Hematopoietic multipotent progenitor cell treated with erythropoietin and hydrocortisone succinate and interleukin-3 and kit ligand, for 15 days (in vitro differentiated cells): ENCODE measurements at places on chromosomes 12 and 14.

GRCh38 chr14:51472881-51473280, 178.8 kb upstream of the FRMD6 start:
- no peak for DNase-seq

DNA sequence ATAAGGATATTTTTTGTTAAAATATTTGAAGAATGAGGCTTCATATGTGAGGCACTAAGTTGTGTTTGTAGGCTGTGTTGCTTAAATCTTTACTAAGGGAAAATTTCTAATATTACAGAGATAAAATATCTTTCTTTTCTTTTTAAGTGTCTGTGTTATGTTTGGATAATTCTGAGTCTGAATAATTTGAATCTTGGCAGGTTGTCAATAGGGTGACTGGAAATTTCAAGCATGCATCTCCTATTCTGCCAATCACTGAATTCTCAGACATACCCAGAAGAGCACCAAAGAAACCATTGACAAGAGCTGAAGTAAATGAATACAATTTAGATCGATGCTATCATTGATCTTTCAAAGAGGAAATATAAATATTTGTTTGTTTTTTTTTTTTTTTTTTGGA, 29.4 kb downstream of the TMPO start:
- no peak for DNase-seq

DNA sequence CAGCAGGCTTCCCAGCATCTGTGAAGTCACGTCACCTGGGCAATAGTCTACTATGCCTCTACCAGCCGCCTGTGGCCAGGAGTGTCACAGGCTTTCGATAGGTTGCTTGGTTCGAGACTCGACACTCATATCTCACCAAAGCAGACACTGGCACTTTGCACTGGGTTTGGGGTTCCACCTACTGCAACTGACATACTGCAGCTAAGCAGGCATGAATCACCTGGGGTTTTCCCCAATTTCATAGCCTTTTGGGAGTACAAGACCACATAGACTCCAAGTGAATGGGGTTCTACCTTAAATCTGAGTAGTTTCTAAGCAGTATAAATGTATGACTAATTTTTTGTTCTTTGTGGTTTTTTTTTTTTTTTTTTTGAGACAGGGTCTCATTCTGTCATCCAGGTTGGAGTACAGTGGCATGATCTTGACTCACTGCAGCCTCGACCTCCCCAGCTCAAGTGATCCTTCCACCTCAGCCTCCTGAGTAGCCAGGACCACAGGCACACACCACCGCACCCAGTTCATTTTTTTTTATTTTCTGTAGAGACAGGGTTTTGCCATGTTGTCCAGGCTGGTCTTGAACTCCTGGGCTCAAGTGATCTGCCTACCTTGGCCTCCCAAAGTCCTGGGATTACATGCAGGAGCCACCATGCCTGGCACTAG, 32.1 kb downstream of the DMAC2L start:
- DNase-seq: peak; percentile 93

DNA sequence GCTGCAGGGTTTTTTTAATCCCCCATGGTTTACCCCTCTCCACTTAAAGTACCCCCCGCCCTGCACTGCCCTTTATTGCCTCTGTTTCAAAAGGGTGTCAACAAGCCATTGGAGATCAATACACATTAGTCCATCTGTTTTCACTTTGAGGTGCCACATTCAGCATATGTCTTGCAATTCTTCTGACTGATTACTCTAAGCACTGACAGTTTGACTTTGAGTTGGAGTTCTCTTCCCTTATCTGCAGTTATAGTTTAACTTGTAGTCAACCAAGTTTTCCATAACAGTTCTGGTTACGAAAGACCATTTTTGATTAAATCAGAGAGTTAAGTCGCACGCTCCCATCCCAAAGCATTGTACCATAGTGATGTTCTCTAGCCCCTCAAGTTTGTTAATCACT, 260.8 kb upstream of the TBX3 start:
- DNase-seq: no peak

- no peak for DNase-seq
These were observed 3.7 kb downstream of the NUAK1 start for GRCh38 chr12:106135075-106135474.

GRCh38 chr12:3681595-3682061, 71.3 kb downstream of the CRACR2A start:
- DNase-seq: no peak

DNA sequence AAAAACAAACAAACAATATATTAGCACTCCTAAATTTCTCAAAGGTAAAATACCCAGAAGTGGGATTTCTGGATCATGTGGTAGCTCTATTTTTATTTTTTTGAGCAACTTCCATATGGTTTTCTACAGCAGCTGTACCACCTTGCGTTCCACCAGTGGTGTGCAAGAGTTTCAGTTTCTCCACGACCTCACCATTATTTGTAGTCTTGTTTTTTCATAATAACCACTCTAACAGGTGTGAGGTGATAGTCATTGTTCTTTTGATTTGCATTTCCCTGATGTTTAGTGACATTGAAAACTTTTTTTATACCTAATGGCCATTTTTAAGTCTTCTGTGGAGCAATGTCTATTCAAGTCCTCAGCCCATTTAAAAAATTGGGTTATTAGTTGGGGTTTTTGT, 127.3 kb upstream of the SLC38A2 start:
- DNase-seq: no peak

DNA sequence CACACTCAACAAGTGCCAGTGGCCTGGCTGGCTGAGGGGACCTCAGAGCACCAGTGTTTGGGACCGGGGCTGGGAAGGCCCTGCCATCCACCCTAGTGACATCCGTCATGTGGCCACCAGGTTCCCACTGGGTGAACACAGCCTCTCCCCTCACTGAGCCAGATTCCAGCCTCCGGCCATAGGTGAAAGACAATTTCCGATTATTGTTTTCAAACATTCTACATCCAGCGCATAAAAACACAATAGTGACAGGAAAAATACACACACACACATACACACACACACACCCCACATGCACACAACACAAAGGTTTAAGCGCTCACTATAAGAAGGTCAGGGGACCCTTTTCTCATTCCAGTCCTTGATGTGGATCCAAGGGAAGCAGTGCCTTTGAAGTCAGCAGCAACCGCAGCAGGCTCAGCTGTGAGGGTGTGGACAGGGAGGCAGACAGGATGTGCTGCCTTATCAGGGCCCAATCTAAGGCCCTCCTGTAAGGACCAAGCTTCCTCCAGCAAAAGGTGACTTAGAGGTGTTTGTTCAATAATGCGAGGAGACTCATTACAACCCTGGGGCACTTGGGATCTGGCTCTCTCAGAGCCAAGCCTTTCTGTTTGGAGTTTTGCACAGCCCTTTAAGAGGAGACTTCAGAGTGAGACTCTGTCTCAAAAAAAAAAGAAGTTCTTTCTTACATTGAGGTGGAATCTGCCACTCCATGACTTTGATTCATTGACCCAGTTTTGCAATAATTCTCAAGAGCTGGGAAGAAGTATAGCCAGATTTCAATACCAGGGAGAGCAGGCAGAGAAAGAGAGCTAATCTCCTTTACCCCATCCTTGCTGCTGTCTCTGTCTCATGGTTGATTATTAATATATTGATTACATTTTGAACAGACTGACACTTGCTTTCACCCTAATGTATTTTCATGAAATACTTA, 227.8 kb downstream of the ZFP36L1 start:
- no peak for DNase-seq

GRCh38 chr14:72924337-72924736, 1.9 kb upstream of the DCAF4 start:
- peak; percentile 28 for DNase-seq

DNA sequence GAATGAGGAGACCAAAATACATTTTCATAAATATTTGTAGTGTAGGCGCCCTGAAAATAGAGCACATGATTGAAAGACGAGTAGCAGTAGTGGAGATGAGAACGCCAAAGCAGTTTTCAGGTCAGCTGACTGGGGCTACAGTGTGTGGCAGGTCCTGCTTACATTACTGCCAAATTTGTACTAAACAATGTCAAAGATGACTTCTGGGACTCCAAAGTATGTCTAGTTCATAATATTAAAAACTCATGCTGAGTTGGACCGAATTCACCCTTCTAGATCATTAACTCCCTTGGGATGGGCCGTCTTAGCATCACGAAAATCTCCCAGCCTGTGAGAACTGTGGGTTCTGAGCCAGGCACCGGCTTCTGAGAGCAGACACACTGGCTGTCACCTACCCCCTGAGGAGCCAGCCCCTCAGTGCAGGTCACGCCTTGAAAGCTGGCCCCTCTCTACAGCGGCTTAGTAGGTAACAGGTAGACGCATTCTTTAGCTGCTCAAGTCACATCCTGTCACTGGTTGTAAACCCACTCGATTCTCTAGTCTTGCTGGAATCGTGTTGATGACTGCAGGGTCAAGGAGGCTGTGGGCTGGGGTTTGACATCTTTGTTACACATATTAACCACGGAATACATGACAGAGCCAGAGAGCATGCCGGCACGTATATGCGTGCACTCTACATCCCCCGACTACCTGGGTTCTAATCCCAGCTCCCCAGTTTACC, 210.4 kb downstream of the ETV6 start:
- no peak for DNase-seq

DNA sequence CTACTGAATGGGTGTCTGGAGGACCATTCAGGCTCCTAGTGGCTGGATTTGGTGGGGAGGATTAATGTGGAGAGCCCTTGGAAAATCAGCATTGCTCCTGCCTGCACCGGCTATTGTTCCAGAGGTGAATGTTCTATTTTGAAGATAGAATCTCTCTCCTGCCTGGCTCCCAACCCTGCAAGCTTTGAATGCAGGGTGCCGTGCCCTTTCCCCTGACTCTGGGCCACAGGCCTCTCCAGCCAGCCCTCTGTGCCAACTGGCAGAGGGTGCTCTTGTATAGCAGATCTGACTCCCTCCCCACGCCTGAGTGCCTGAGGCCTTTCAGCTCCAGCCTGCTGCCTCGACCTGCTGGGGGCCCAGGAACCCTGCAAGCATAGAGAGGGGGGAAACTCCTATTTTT, 106.8 kb downstream of the TMEM260 start:
- DNase-seq: no peak

DNA sequence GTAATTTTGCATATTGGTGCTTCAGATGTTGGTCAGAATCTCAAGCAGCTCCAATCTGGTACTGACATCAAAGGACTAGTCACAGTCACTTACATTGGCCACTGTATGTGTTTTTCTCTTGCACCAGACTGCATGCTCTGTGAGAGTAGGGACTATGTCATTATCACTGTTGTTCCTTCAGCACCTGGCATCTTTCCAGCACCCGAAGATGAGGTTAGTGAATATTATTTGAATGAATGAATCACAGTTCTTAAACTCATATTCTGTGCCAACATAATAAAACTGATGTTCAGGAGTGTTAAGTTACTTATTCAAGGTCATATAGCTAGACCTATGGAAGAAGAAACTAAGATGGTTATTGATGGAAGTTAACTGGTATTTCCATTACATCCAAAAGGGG, 204.5 kb upstream of the TBX3 start:
- no peak for DNase-seq
